ENCODE measurements at places on chromosomes 5 and 9.

GRCh38 chr9:116543731-116544400 lies 143.2 kb upstream of the TRIM32 start:
- no peak for DNase-seq

- DNase-seq: no peak
Measured at GRCh38 chr9:4421847-4422246, 68.4 kb upstream of the SLC1A1 start.

DNA sequence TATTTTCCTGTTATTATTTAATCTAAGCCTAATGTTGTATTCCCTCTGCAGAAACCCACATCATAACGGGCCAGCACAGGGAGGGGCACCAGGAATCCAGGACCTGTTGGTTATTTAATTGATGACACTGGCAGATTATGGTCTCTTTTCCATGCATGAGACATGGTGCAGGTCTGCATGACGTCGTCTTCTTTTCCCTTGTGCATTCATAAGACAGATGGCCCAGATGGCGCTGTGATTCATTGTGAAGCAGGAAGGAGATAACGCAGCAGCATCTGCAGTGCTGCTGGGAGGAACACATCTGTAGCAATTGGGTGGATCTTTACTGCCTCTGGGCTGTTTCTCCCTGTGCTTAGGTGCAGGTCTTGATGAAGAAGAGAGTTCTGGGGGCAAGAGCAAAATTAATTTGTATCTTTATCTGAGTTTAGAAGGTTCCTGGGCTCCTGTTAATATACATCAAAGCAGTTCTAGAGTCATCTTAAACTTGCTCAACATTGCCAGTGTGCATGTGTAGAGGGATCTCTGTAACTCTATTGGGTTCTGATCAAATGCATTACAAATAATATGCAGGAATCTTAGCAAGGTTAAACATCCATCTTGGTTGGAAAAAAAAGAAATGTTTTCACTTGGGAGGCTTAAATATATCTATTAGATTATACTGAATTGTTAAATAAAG lies 176.1 kb downstream of the PCSK1 start:
- DNase-seq: peak; percentile 58

DNA sequence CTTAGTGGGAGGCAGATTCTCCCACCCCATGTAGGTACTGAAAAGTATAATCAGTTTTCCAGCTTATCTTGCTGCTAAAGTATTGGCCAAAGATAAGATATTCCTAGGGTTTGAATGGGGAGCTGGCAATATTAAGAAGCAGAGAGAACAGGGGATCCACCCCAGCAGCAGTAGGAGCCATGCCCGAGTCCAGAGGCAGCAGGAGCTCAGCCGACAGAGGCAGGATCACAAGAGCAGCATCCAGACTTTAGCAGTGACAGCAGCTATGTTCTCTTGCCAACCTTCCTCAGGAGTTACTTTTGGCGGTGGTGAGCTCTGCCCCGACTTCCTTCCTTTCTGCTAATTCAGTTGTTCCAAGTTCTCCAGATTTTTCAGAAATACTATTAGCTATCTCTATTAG lies 224.5 kb downstream of the GADD45G start:
- DNase-seq: no peak

GRCh38 chr5:127667926-127668325 lies 19.0 kb downstream of the CTXN3 start:
- no peak for DNase-seq

- DNase-seq: peak; percentile 71
Measured at GRCh38 chr5:76715736-76716455, at the start of gene F2R. TSS of gene F2R (plus strand) at chr5:76716126. CDS start at chr5:76716308, 182 bp downstream.

DNA sequence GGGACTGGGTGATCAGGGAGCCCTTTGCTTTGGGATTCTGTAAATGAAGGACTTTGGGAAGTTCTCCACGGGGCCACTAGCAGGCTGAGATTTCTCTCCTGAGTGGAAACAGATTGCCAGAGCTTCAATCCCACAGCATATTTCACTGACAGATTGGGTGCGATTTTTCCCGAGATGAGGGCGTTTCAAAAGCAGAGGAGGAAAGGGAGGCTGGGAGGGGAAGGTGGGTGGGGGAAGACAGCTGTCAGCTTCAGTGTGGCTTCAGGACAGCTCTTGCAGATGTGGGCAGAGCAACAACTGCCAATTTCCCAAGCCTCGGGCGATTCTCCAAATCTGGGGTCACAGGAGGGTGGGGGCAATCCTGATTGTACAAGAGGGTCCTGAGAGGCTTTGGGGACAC lies 258.5 kb upstream of the ADRA1B start:
- DNase-seq: no peak

DNA sequence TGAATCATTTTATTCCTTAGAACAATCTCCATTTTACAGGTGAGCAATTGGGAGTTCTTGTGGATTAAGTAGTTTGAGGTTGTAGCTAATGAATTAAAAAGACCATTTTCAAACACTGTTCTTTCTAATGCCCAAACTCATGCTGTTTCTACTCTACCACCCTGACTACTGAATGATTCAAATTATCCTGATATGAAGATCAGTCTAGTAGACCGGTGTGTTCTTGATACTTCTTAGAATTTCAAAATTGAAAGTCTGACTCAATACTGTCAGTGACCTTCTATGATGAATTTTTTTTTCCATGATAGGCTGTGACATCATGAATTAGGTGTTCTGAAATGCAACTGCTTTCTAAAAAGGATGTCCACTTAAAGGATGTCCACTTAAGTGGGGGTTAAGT lies 515.5 kb downstream of the DMAC1 start:
- DNase-seq: no peak

- no peak for DNase-seq
Measured at GRCh38 chr5:111326551-111326950, 102.4 kb downstream of the CAMK4 start.

- no peak for DNase-seq
Measured at GRCh38 chr5:73445665-73446630, 2.6 kb downstream of the FOXD1 start.

- DNase-seq: no peak
Measured at GRCh38 chr9:78101247-78101646, 69.6 kb upstream of the GNAQ start.

GRCh38 chr5:124963236-124963919 lies 216.9 kb upstream of the ZNF608 start:
- DNase-seq: no peak

GRCh38 chr9:2859776-2860379 lies 16.0 kb upstream of the PUM3 start:
- DNase-seq: peak; percentile 65

DNA sequence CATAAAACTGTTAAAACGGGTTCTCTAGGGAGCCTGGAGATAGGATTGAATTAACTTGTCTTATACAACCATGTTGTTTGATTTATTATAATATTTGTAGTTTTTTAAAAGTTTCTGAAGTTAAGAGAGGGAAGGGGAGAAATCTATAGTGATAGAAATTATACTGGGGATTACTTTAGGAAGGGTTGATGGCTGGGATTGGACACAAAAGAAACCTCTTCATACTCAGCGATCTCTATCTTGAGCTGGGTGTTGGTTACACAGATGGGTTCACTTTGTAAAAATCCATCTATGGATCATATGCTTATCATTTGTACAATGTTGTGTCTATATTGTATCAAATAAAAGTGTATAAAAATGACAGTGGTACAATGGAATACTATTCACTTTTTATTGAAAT lies 30.0 kb downstream of the TNPO1 start:
- no peak for DNase-seq

DNA sequence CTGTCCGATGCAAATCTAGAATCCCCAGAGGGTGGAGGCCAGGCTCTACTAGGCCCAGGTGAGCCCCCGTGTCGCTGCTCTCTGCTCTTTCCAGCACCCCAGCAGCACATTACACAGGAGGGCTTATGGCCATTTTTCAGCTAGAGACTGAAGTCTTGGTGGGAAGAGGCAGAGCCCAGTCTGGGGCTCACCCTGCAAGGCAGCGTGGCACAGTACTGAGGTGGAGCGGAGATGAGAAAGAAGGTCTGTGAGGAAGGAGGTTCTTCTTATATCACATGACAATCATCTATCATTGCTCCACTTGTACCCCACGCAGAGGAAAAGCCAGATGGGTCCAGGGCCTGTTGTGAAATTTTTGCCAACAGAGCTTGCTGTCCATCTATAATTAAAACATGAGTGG lies 10.0 kb upstream of the KIF12 start:
- DNase-seq: no peak

GRCh38 chr9:88433583-88434255 lies 45.5 kb downstream of the SPIN1 start:
- DNase-seq: peak; percentile 54

DNA sequence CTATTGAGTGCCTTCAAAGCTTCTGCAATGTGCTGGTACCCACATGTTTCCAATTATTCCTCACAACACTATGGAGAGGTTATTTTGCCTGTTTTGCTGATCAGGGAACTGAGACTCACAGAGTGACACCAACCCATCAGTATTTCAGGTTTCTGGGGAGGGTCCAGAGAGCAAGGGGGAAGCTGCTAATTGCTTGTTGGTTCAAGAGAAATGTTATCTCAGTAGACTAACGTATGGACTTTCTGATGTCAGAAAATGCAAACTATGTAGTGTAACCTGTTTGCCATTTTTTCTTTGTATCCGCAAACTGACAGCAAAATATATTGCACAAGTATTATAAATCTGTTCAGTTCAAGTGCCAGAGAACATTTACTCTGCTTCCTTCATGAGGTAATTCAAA lies 108.3 kb upstream of the MSX2 start:
- DNase-seq: no peak

DNA sequence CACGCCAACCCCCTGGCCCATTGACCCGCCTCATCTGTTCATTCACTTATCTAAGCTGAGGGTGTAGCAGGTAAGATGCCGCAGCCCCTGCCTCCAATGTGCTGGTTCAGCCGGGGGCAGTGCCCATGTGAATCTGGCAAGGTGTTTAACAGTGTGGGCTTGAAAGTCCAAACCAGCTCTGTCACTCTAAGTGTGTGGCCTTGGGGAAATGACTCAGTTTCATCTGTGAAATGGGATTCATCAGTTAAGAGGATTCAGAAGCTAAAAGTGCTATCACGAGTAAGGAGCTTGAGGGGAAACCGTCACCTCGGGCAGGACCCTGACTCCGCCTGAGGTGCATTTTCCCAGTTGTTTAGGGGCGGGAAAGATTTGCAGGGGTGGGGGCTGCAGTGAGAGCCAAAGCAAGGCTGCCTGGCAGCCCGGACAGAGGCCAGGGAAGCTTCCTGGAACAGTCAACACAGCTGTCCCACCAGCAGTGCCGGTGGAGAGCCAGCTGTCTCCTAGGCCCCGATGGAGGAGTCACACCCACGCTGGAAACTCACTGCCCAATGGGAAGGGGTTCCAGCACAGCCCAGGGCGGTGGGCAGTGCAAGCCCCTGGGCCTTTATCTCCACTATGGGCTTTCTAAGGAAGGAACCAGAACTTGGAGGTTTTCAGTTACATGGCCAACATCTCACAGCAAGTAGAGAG lies 9.7 kb upstream of the URM1 start:
- DNase-seq: no peak

DNA sequence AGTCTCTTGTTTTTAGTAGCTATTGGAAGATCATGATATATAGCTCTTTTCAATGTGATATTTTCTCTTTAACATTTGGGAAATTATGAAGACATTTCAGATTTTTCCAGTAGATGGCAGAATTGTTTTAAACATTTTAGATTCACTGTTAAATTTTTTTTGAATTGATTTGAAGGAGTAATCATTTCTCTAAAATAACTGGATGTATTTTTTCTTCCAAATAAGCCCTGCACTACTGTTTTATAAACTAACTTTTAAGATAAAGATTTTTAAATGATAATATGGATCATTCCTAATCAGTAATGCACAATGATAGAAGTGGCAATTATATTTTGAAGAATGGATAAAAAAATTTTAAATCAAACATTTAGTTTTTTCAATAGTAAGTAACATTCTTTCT lies 14.2 kb downstream of the NDUFAF2 start:
- no peak for DNase-seq

DNA sequence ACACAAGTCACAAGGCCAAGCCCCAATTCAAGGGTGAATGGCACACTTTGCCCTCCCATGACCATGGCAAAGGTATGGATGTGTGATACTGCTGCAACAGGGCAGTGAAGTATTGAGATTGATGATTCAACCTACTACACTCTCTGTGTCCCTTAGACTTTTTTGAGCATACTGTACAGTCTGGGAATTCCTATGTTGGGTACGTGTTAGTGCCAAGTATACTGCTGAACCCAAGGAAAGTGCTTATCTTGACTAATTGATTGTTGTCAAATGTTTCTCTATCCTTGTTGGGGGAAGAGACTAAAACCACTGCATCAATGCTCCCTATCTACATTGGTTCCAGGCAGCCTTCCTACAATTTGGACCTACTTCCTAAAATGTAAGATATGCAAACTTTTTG lies 93.7 kb downstream of the NDFIP1 start:
- DNase-seq: no peak

DNA sequence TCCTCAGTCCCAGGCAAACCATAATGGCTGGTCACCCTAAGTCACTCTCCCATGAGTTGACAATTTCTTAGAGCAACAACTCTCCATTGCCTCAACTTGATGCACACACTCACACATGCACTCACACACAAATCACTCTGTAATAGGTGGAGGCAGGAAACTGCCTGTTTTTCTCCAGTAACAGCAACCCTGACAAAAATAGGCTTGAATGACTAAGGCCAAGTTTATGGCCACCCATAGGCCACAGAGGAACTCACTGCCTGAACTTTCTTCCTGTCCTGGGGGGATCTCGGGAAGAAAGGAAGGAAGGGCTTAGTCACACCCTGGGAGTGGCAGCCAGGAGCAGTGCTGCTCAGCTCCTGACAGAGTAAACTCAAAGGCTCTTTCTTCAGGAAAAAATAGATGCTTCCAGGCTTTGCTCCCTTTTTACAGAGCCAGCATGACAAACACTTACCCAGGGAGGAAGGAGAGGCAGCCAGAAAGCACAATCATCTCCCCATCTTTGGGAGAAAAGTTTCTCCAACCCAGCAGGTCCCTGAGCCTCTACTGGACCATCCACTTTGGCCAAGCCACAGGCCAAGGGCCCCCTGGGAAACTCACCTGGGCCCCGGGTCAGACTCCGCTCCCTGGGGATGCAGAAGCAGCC lies 368 bp downstream of the SH3TC2 start:
- no peak for DNase-seq

- DNase-seq: no peak
Measured at GRCh38 chr9:90842996-90843395, 41.4 kb downstream of the SYK start.

GRCh38 chr9:97559111-97559514 lies 57.6 kb downstream of the TMOD1 start:
- DNase-seq: peak; percentile 45

GRCh38 chr5:96236051-96236450 lies 197.0 kb downstream of the PCSK1 start:
- DNase-seq: no peak

All from activated CD4-positive, alpha-beta T cell treated with anti-CD3 and anti-CD28 coated beads, Interleukin-10, Interleukin-2, amounts not matched to agents 100 ng/mL and 50 ng/mL, durations not matched to agents 16 hours and 8 hours (primary cell).